ENCODE measurements at places on chromosomes 5 and 9.

DNA sequence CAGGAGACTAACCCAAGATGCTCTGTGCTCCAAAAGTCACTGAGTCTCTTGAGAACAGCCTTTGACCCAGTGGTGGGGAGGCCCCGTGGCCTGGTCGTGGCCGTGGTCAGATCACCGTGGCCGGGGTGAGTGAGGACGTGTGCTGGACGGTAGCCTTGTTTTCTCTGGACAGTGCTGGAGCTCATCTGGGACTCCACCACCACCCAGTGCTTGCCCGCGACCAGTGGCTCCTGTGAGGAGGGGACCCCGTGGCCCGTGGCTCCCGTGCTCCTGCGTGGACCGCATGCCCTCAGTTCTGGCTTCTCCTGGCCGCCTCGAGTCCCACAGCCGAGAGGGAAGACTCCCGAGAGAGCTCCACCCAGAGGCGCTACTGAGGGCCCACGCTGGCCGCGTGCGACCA lies 15.9 kb upstream of the NOTCH1 start:
- DNase-seq = no peak

DNA sequence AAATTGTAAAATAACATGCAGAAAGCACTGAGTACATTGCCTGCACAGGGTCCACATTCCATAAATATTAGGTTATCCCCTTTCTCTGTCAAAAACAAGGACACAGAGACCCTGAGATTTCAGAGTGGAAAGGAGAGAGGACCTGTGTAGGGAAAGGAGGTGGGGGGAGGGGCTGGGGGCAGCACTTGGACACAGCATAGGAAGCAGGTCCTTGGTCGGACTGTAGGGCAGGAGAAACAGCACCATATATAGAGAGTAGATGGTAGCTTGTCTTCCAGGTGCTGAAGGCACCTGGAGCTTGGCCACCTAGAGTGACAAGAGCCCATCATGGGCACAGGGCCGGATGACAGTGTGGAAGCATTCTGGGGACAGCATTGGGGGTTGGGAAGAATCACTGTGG lies 2.4 kb downstream of the TPM2 start:
- no peak for DNase-seq

DNA sequence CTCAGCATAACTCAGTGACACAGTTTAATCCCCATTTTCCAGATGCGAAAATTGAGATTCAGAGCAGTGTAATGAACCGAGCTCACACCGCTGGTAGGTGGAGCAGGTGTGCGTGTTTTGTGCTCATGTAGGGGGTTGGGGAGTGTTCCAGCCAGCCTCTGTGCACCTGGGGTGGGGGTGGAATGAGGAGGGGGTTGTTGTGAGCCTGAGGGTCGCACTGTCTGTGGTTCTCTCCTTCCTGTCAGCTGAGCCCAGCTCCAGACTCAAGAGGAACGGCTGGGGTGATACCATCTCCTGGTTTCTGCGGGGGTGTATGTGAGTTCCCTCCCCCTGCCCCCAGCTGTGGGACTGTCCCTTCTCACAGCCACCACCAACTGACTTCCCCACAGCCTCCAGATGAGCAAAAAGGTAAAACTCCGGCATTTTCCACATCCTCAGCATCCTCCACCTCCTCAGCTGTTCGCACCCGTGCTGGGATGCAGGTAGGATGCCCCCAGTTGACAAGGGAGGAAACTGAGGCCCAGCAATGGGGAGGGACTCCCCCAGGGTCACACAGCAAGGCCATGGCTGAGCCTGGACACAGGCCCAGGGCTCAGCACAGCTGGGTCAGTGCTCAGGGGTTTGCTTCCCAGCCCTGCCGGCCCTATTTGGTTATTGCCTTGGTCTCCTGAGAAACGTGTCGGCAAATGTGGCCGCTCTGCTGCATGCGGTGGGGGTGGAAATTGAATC lies 2.1 kb downstream of the SH2D3C start:
- DNase-seq = no peak

DNA sequence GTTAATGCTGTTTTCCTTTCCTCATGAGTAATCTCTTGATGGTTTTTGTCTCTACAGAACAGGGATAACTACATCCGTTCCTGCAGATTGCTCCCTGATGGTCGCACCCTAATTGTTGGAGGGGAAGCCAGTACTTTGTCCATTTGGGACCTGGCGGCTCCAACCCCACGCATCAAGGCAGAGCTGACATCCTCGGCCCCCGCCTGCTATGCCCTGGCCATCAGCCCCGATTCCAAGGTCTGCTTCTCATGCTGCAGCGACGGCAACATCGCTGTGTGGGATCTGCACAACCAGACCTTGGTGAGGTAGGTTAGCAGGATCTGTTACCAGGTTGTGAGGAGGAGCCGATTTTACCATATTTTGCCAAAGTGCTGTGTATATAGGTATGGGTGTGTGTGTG lies 148.2 kb downstream of the TLE4 start:
- no peak for DNase-seq

DNA sequence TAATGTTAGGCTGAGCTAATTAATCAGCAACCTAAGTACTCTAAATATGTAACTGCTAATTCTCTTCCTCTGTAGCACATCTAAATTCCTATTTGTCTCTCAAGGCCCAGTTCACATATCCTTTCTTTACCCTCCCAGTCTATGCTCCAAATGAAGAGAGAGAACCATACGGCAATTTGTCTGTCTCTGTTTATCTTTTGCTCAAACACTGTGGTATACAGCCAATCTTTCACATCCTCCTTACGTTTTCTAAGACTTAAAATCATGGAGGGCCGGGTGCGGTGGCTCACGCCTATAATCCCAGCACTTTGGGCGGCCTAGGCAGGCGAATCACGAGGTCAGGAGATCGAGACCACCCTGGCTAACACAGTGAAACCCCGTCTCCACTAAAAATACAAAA lies 15.8 kb downstream of the VLDLR start:
- DNase-seq = no peak

DNA sequence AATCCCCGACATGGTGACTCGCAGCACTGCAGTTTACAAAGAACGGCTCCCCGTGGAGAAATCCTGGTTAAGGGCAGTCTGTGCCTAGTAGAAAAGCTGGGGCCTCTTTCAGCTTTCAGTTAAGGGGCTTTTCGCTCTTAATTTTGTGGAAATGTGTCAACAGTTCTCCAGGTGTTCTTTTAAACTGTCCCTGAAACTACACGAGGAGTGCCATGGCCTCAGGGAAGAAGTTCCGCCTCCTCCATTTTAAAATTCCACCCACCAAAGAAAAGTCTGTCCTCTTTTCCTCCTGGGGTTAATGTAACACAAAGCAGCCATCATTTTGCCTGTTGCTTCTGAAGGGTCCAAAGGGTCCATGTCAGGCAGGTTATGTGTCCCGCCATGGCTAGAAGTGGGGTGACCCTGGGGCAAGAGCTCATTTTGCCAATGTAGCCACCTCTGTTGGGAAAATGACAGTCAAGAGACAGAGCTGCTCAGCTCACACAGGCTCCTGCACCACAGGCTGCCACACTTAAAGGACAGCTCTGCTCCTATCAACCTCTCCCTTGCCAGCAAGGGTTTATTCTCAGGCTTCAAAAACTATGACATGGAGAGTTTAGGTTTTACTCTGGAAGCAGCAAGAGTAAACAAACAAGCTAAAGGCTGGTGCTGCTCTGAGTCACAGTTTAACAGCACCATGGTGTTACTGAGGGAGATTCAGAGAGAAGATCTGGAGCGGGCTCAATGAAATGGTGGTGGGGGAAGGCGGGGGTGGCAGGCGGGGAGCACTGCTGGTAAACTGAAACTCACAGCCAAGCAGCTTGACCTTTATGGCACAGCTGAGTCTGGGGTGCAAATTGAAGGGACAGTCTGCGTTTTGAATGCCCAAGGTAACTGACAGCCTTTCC lies 3.2 kb downstream of the WHRN start:
- no peak for DNase-seq

- DNase-seq = no peak
Observed at GRCh38 chr9:72551306-72551705, 29.9 kb downstream of the TMC1 start.

- no peak for DNase-seq
Observed at GRCh38 chr5:126778675-126779403, 1.9 kb downstream of the LMNB1 start.

DNA sequence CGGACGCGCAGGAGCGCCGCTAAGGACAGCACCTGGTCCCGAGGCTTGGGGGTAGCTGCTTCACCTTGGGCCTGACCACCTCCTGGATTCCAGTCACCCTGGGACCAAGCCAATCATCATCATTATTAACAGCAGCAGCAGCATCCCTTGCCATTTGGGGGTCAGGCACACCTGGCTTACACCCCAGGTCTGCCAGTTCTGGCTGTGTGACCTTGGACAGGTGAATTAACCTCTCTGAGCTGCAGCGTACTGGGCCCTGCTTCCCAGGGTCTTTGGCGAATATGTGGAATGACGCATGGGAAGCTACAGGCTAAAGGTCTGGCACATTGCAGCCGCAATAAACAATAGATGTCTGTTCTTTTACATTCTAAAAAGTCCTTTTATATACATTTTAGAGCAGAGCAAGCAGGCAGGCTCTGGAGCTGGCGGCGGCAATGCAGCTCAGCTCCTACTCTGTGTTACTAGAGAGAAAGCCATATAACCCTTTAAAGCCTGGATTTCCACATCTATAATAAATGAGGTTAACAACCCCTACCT lies 97.8 kb upstream of the CPLX2 start:
- no peak for DNase-seq

DNA sequence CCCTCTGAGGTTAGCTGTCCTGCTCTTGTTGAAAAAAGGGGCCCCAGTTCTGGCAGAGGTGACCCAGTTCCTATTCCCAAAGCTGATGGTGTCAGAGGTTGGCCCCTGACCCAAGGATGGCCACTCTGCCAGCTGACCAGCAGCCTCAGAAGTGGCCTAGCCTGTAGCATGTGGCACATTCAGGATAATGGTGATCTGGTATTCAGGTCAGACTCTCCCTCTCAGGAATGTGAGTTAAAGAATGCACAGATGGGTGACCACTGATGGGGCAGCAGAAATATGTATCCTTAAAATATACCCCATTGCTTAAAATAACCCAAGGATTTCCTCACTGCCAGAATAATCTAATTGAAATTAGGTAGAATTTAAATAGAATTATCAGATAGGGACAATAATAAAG lies 369.2 kb downstream of the SEMA5A start:
- no peak for DNase-seq

DNA sequence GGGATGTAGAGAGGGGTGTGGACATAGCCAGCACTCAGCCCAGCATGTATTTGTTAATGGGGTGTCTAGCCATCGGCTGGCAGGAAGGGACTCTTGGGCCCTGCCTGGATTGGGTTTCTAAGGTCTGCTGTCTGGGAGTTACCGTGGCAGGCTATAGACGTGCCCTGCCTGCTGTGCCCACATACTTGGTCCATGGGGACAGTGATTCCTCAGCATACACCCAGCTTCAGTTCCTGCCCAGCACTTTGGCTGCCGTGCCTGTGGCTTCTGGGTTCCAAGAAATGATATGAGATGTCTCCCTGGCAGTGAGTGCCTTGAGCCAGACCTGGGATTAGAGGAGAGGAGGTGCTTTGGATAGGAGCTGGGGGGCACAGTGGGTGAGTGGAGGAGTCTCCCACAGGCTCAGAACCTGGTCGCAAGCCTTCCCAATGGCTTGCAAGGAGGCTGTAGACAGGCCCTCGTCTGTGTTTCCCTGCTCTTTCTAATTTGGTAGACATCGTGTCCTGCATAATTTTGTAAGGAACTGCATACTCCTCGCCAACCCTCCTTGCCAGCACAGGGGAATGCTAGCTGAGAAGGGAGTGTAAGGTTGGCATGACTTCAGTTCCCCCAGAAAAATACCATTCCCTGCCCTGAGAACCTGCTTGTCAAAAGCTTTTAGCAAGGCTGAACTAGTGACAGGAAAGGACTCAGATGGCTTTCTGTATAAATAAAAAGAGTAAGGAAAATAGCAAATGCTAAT lies 287.9 kb downstream of the ZSWIM6 start:
- no peak for DNase-seq

DNA sequence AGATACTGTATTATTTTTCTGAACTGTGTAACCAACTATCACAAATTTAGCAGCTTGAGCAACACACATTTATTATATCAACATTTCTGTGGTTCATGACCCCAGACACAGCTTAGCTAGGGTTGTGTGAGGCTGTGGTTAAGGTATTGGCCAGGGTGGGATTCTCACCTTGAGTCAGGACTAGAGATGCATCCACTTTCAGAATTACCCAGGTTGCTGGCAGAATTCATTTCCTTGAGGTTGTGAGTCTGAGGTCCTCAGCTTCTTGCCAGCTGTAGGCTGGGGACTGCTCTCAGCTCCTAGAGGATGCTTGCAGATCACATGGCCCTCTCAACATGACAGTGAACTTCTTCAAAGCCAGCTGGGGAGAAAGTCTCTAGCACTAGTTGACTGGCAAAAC lies 122.5 kb upstream of the RASGRF2 start:
- no peak for DNase-seq

- no peak for DNase-seq
Observed at GRCh38 chr9:77847626-77848025, 184.0 kb downstream of the GNAQ start.

- no peak for DNase-seq
Observed at GRCh38 chr9:34961574-34962490, 3.7 kb downstream of the PHF24 start.

DNA sequence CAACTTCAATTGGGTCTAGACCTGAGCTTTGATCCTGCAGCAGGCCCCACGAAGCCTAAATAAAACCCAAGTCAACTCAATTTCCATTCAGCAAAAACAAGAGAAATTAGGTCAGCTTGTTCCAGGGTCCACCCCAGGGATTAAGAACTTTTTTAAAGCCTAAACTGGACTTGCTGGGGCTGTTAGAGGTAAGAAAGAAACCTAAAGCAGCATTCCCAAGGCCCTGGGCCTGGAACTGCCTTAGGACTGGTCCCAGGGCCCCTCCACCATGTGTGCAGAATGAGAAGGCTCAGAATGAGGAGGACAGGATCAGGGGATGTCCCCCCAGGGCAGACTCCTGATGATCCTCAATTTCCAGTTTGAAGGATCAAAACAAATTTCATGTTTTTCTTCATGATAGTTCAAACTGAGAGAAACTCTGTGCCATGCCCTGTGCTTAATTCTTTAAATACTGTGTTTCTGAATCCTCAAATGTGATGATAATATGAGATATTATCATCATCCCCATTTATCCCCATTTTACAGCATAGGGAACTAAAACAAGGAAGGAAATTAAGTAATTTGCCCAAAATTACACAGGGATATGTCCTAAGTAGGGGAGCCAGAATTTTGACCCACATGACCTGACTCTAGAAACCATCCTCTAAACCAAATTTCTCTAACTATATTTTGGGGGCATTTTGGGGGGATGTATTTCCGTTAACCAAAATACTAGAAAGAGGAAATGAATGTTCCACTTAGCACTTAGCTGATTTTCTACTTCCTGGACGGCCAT lies 64.5 kb downstream of the DENND1A start:
- DNase-seq = no peak

- DNase-seq = no peak
Observed at GRCh38 chr9:96169484-96169883, 132.5 kb downstream of the HSD17B3 start.

GRCh38 chr5:139814704-139815280 lies 19.2 kb downstream of the PSD2 start:
- no peak for DNase-seq

Data from SIG-M5 (cell line).